ENCODE measurements at places on chromosomes 12 and 14. TPM values are rescaled to one million over a fixed set of nuclear protein-coding genes. Genes with fewer than 3 reads are reported as not detected.

DBX2 gene
- total RNA-seq, result 0.27 TPM

NAV3 gene
- total RNA-seq, result 9.3 TPM

RTL1 gene
- not detected for total RNA-seq

DNA sequence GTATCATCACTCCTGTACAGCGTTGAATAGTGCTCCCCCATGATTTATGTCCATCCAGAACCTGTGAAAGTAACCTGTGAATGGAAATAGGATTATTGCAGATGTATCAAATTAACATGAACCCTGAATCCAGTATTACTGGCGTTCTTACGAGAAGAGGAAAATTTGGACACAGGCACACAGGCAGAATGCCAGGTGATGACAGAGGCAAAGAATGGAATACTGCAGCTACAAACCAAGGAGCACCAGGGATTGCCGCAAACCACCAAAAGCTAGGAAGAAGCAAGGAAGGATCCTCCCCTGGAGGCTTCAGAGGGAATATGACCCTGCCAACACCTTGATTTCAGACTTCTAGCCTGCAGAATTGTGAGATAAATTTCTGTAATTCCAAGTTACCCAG lies 113.5 kb upstream of the EGLN3 start:
- no peak for DNase-seq

- no peak for DNase-seq
Observed at GRCh38 chr12:99372257-99372920, 275.2 kb upstream of the GARIN6 start.

DNA sequence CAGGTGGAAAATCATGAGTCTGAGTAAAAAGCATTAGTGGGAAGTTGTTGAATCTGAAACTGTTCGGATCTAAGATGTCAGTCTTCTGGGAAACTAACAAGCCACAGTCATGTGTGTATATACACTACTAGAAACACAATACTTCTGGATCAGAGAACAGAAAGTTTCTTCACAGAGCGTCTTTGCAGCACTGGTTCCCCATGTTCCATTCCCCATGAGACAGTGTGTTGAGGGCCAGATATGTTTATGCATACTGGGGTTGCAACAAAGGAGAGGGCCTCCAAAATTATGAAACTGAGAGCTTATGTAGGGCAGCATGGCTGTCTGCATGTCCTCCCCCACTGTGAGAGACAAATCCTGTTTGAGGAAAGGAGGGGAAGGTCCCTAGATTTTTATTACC lies 295.0 kb upstream of the NAV3 start:
- no peak for DNase-seq

All from thoracic aorta (tissue), 2 donors.